ENCODE measurements at places on chromosomes 1 and 21. TPM values are rescaled to one million over a fixed set of nuclear protein-coding genes. Genes with fewer than 3 reads are reported as not detected.

DNA sequence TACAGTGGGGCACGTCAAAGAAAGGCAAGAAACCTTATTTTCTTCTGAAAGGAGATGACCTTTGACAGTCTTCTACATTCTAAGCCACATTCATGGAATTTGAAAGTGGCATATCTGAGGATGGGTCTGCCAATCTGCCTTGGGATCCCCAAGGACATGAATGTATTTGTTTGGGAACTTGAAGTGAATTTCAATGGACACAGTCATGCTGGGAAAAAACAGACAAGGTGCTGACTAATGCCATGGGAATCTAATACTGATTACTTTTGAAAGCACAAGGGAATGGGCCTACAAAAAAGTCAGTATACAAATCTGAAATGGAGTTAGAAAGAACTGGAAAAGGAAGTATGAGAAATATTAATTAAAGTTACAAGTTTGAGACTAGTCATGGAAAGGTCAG is 128.8 kb downstream of the KCNJ6 start:
- no peak for DNase-seq

DNA sequence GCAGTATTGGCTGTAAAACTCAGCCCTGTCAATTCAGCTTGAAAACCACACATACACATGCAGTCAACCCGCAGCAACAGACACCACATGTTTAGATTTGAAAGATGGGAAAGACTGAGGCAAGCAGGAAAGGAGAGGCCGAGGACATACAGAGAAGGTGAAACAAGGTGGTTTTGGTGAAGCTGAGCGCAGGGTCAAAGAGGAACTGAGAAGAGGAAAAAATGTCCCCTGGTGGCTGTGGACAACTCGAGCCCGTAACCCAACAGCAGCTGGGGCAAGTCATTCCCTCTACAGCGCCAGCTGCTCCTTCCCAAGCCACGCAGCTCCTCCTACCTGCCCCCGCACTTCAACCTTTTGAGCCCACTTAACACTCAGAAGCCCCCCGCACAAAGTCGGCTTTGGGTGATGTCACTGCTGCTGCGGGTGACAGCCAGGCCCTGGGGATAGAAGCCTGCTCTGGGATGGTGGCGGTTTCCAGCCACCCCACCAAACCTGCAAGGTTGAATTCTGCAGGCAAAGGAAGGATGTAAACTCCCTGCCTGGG is 63.0 kb downstream of the KCNN3 start:
- DNase-seq: no peak

DNA sequence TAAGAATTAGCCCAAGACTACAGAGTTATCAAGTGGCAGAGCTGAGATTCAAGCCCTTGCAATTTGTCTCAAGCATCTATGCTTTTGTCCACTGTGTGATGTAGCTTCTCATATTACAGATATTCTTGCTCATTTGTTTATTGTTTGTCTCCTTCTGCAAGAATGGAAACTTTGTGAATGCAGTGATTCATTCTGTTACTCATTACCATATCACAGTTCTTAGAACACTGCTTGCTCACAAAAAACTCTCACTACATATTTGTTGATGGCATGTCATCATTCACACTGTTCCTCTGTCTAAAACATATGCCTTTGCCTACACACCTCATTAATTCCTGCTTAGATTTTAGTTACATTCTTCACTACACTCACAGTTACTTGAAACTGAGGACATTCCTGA is 1198.9 kb downstream of the PLA2G4A start:
- no peak for DNase-seq

C1orf105 gene
- not detected for total RNA-seq

- DNase-seq: no peak
These were observed 1.4 kb downstream of the SLC9A1 start for GRCh38 chr1:27153549-27153886.

DNA sequence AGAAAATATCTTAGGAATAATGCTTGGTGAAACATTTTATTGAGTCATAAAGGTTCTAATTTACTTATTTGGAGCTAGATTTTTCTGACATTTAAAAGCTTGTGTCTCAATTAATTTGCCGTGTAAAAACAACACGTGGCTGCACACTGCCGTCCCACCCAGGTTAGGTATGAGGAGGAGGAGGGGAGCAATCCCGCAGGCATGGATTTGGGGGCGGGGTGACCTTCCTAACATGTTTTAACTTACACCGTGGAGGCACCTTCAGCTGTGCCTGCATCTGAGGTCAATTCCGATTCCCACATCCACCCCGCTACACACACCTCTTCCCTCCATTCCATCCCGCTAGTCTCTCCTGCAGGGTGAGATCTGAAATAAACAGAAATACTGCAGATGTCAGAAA is 28.5 kb upstream of the UMODL1 start:
- no peak for DNase-seq

- DNase-seq: no peak
These were observed 73.0 kb downstream of the DHRS3 start for GRCh38 chr1:12544992-12545391.

PROK1 gene
- total RNA-seq: 4.9 TPM

AKR7A3 gene
- total RNA-seq: 479 TPM

DNA sequence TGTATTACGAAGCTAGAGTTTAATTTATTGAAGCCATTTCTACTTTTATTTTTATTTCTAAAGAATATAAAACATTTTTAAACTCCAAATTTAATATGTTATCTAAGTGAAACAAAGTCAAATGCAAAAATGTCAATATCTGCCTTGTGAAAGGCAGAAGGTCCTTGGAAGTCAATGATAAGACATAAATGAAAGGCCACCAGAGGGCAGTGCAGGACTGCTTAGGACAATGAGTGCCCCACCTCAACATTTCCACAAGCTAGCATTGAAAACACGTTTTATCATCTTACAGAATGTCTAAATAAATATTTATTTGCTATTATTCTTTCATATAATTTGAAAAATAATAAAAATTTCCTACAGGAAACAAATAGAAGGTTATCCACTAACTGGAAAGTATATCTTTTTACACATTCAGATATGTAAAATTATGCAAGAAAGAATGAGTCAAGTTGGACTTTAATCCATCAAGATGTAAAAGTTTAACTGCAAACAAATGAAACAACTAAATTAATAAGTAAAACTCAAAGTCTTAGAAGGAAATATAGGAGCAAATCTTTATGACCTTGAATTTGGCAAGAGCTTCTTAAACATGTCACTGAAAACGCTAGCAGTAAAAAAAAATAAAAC is 140.1 kb upstream of the FMN2 start:
- DNase-seq: peak; percentile 76
